Effector CD8-positive, alpha-beta T cell (primary cell): ENCODE measurements at places on chromosomes 13 and 19.

GRCh38 chr19:55092423-55093318 lies 17.0 kb downstream of the EPS8L1 start:
- DNase-seq: no peak

DNA sequence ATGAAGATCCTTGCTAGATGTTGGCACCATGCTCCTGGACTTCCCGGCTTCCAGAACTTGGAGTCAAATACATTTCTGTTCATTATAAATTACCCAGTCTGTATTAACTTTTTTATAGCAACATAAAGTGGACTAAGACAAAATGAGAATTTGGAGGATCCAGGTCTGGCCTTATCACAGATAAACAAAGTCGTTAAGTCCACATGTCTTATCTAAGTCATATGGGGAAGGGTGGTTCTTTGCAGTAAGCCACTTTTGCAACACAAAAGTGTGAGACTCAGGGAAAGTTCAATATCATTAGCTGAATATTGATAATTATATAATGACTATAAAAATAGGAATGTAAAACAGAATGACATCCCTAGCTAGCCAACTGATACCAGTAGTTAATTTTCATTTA lies 91.6 kb upstream of the SIAH3 start:
- DNase-seq: no peak

DNA sequence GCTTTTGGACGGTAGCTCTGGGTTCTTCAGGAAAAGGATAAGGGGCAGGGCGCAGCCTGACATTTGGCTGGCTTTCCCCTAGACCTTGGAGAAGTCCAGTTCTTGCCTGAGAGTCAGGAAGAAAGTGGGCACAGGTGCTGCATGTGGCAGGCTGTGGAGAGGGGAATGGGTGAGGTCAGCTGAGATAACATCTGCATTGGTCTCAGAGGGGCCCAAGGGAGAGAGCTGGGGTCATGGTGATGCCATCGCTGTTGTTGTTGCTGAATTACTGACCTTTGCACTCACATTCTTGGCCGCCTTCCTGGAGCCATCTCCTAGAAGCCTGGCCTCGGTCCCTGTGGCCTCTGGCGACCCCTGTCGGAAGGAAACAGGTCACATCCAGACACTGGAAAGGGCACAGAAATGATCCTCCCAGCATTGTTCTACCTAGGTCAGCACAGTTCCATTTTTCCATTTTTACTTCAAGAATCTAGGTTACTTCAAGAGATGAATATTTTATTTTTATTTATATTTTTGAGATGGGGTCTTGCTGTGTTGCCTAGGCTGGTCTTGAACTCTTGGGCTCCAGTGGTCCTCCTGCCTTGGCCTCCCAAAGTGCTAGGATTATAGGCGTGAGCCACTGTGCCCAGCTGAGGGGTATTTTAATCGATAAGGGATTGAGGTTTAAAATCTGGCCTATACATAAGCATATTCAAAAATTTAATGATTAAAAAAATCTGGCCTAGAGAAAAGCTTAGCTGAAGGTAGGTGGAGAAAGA lies 6.5 kb upstream of the LIPE start:
- peak; percentile 55 for DNase-seq

DNA sequence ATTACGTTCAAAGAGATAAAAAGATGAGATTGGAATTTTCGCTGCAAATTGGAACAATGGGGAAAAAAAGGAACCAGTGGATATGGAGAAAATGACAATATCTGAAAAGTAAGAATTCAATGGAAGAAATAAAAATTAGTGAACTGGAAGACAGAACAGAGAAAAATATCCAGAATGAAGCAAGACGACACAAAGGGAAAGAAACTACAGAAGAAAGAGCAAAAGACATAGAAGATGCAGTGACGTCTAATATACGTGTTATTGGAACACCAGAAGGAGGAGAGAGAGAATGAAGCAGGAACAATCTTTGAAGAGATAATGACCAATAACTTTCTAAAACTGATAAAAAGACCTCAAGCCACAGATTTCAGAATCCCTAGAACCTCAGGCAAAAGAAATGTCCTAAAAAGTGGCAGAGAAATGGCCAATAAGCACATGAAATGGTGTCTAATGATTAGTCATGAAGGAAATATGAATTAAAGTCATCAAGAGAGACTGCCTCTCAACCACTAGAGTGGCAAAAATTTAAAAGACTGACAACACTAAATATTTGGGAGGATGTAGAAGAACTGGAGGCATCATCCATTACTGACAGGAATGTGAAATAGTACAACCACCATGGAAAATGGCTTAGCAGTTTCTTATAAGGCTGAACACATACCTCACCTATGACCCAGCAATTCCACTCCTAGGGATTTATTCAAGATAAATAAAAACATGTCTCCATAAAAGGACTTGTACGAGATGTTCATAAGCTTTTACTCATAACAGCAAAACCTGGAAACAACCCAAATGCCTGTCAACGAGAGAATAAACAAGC lies 56.5 kb downstream of the GADD45B start:
- no peak for DNase-seq

DNA sequence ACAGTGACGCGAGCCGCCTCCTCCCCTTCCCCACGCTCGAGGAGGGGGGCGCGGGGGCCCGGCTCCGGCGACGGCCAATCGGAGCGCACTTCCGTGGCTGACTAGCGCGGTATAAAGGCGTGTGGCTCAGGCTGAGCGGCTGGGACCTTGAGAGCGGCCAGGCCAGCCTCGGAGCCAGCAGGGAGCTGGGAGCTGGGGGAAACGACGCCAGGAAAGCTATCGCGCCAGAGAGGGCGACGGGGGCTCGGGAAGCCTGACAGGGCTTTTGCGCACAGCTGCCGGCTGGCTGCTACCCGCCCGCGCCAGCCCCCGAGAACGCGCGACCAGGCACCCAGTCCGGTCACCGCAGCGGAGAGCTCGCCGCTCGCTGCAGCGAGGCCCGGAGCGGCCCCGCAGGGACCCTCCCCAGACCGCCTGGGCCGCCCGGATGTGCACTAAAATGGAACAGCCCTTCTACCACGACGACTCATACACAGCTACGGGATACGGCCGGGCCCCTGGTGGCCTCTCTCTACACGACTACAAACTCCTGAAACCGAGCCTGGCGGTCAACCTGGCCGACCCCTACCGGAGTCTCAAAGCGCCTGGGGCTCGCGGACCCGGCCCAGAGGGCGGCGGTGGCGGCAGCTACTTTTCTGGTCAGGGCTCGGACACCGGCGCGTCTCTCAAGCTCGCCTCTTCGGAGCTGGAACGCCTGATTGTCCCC lies at the start of gene JUNB:
JUNB (plus strand) TSS at position 142 of the 706 bp plus-strand sequence; CDS start at position 428, 286 bp downstream.
- DNase-seq: peak; percentile 94

GRCh38 chr13:50078231-50078894 lies 63.1 kb downstream of the KCNRG start:
- no peak for DNase-seq

GRCh38 chr13:109868578-109869311 lies 82.4 kb upstream of the IRS2 start:
- DNase-seq: no peak

DNA sequence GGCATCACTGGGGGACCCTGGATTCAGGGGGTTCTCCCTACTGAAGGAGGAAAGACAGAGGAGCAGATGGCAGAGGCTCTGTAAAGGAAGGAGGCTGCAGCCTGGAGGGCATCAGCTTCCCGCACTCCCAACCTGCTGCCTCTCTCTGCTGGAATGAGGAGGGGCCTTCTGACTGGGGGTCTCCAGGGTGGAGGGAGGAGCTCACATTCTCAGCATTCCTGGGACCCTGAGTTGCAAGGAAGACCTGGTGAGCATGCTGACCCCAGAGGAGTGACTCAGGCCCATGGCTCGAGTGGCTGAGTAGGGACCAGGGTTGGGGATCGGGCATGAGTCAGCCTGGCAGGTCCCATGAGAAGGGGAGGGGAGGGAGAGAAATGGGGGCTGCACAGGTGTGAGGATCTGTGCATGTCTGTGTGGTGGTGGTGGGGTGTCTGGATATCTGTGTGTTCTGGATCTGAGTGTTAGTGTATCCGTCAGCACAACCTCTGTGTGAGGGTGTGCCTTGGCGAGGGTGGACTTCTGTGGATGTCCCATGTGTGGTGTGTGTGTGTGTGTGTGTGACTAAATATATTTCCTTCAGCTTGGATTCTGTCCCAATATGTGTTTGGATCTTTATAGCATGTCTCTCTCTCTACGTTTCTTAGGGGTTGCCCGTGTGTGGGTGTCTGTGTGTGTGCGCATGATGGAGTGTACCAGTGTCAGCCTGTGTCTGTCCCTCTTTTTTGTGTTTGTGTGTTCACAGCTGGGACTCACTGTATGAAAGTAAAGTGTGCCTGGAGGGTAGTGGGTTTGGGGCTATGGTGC lies 4.6 kb downstream of the AXL start:
- DNase-seq: no peak

DNA sequence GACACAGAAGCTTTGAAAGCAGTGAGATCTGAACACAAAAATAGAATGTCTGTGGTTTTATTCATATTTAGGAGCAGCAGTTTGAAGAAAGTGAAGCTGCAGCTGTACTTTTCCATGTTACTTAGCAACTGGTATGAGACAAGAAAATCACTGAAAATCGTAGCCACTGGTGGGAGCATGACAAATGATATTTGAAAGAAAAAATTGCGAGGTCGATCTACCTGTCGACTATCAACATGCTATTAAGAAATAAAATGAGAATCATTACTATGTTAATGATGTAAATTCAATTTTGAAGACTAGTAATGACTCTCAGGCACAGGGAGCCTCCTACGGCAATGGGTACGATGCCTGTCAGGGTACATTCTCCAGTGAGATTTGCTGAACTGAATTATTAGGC lies 436.4 kb downstream of the SLITRK5 start:
- no peak for DNase-seq

- no peak for DNase-seq
These were observed 197.0 kb downstream of the COL4A1 start for GRCh38 chr13:110109910-110110309.

- DNase-seq: no peak
These were observed 1.8 kb downstream of the VASP start for GRCh38 chr19:45508861-45509691.

GRCh38 chr13:24228852-24229458 lies 68.4 kb downstream of the SPATA13 start:
- peak; percentile 8 for DNase-seq

GRCh38 chr13:39201180-39201579 lies 162.9 kb downstream of the NHLRC3 start:
- DNase-seq: no peak

- DNase-seq: no peak
These were observed 264.4 kb downstream of the UQCRFS1 start for GRCh38 chr19:28948566-28948965.

DNA sequence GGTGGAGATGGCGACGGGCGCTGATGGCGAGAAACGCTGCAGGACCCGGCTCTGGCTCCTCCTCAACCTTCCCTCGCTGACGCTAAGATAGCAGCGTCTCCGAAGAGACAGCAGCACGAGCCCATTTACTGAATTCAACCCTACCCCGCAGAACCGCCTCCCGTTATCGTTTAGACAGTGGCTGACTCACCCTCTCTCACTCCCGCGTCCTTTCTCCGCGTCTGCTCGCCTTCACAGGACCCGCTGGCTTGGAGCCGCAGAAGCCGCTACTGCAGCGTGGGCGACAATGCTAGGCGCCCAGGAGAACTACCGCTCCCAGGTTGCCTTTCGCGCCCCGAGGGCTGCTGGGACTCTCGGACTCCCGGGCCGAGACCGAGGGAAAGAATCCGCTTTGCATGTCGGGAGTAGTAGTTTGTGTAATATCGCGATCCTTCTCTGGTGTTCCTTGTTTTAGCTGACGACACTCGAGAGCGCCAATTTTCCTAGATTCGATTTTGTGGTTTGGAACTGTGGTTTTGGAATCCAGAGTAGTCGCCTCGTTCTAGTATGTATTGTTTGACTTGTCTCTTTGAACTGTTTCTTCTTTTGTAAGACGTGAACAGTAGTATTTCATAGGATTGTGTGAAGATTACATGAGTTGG lies at the start of gene KBTBD6:
KBTBD6 (minus strand) TSS at position 291 of the 641 bp plus-strand sequence. CDS start 291 bp downstream, outside the sequence.
- peak; percentile 88 for DNase-seq

- no peak for DNase-seq
These were observed 24.3 kb downstream of the ZNF611 start for GRCh38 chr19:52710538-52710937.
